DMS53 (cell line): ENCODE measurements at places on chromosomes 1 and 21.
A peak's percentile ranks its signal among the peaks of the same experiment; 100 is the strongest.

GRCh38 chr1:53174971-53175913 is 21.4 kb upstream of the CPT2 start:
- DNase-seq, result peak; percentile 69

DNA sequence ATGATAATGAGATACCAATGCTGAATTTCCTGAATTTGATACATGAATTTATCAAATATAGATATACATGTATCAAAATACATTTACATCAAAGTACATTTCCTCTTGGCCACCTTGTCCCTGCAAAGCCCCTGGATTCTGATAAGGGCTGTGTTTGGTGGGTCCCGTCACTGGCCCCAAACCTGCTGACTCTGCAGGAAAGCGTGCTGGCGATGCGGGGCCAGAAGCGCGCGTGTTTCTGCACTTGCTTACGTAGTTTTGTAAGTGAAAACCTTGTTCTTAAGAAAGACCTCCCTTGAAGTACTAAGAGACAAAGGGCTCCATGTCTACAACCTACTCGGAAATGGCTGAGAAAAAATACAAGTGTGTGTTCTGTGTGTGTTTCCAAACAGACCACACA is 11.0 kb downstream of the ITGB2 start:
- DNase-seq, result no peak

GRCh38 chr21:42227909-42228708 is 9.2 kb downstream of the ABCG1 start:
- peak; percentile 94 for DNase-seq

- peak; percentile 48 for DNase-seq
These were observed 116.3 kb upstream of the CACYBP start for GRCh38 chr1:174883409-174883808.

DNA sequence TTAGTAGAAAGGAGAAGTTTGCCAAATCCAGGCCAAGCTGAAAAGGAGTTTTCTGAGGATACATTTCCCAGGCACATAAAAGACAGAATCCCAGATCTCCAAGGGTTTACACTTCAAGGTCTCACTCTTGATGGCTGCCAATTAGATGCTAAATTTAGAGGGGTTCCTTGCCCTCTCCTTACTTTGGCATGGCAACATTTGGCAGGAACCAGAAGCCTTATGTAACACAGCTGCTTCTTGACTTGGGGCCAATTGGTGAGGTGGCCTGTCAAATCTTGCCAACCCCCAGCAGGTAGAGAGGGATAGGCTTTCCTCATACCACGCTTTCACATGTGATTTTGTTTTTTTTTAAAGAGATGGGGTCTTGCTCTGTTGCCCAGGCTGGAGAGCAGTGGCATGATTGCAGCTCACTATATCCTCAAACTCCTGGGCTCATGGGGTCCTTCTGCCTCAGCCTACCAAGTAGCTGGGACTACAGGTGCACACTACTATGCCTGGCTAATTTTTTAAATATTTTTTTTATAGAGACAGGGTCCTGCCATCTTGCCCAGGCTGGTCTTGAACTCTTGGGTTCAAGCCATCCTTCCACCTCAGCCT is 25.2 kb upstream of the NKAIN1 start:
- no peak for DNase-seq

DNA sequence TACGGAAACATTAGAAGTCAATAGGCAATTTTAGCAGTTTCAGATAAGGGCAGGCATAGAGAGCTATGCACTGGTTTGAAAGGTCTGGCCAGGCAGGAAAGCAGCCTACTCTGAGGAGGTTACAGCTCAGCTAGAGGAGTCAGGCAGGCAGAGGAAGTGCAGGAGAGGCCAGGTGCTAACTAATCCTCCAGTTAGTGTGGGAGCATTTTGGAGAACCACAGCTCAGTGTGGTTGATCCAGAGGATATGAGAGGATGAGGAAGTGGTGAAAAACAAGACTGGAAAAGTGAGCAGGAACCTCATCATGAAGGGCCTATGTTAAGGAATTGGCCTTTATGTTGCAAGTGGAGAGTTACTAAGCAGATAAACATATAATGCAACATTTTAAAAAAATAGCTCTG is 282.4 kb upstream of the SGIP1 start:
- DNase-seq, result peak; percentile 86

GRCh38 chr1:109457819-109458218 is 8.5 kb upstream of the SYPL2 start:
- no peak for DNase-seq

DNA sequence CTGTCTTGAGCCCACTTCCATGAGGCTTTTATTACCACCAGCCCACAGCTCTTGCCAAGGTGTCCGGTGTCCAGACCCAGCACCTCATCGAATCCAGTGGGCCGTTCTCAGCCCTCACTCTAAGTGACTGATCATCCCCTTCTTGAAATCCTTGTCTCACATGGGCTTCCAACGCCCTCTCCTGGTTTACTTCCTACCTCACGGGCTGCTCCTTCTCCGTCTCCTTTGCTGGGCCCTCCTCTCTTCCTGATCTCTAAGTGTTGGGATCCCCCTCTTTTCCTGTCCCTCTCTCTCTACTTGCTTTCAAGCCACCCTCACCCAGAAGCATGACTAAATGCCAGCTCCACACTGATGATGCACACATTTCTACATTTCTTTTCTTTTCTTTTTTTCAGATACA is 9.0 kb upstream of the RHBG start:
- peak; percentile 28 for DNase-seq

DNA sequence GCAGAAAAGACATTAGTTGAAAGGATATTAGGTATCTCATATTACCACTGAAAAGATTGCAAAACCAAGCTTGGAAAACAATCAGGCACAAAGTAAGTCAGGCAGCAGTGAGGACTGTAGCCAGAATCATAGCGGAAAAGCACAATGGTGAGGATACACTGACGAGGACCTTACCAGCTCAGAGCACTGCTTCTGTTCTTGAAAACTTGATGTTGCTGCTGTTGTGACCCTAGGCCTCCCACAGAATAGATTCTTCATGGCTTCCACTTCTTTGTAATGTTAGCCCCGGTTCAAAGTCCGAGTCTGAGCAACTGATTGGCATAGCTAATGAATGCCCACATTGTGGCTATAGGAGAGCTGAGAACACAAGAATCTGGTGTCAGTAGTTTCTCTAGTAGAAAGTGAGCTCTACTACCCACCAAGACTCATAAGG is 45.2 kb upstream of the LRRC8C start:
- no peak for DNase-seq

DNA sequence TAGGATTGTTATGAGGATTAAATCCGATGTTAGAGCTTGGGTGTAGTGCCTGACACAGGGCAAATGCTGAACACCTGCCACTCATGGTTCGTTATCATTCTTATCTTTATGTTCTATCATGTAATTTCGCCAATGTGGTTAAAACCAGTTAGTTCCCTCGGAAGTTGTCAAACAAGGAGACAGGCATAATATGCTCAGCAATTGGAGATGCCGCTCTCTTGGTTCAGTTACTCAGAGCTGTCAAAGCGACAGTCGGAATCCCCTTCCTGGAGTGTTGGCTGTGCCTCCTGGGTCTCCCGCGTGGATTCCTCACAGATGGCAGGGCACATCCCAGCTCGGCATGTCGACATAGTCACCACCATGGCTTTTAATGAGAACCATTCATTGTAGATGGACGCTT is 192.2 kb downstream of the ROR1 start:
- no peak for DNase-seq

DNA sequence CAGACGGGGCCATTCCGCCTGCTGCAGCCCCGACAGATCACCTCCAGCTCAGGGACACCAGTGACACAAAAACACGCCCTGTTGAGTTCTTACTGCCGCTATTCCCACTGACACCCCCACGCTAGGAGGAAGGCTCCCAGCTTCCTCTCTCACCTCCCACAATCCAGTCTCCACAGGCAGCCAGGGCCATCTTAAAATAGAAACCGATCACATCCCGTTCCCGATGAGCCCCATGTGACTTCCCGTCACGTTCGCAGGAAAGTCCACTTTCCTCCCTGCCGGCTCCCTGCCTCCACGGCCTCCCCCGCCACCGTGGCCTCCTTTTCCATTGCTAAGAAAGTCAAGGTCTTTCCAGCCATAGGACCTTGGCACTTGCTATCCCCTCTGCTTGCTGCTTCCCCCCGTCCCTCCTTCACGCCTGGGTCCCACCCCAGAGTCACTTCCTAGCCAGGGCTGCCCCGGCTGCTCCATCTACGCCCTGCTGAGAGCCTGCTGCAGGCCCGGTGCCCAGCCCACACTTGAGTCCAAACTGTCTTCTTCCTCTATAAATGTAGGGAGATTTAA is 24.0 kb upstream of the DDOST start:
- DNase-seq, result no peak

GRCh38 chr1:193338194-193338593 is 151.8 kb upstream of the B3GALT2 start:
- peak; percentile 59 for DNase-seq
